ENCODE measurements at places on chromosomes 12 and 14.

DNA sequence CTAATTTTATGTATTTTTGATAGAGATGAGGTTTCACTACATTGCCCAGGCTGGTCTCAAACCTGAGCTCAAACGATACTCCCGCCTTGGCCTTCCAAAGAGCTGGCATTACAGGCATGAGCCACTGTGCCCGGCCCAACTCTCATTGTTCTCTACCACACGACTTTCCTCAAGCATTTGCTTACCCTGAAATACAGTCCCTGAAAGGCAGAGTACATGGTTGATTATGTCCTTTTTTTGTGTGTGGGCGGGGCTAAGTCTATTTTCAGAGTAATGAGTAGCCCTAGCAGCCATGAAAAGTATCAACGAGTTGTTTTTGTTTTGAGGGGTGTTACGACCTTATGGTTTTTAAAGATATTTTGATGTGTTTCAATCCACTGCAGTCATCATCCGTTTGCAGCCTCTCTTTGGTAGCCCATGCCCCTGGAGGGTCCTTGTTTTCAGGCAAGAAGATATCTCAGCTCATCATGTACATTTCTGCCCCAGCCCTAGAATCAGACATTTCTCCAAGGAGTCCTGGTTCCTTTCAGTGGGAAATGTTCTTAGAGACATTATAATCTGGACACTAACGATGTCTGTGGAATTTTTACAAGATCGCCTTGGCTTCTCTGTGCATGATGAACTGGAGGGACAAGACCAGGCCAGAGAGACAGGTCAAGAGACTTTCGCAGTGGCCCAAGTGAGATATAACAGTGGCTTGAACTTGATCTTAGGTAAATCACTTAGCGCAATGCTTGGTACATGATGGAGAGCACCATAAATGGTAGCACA is 8.7 kb downstream of the ACACB start:
- DNase-seq = no peak

DNA sequence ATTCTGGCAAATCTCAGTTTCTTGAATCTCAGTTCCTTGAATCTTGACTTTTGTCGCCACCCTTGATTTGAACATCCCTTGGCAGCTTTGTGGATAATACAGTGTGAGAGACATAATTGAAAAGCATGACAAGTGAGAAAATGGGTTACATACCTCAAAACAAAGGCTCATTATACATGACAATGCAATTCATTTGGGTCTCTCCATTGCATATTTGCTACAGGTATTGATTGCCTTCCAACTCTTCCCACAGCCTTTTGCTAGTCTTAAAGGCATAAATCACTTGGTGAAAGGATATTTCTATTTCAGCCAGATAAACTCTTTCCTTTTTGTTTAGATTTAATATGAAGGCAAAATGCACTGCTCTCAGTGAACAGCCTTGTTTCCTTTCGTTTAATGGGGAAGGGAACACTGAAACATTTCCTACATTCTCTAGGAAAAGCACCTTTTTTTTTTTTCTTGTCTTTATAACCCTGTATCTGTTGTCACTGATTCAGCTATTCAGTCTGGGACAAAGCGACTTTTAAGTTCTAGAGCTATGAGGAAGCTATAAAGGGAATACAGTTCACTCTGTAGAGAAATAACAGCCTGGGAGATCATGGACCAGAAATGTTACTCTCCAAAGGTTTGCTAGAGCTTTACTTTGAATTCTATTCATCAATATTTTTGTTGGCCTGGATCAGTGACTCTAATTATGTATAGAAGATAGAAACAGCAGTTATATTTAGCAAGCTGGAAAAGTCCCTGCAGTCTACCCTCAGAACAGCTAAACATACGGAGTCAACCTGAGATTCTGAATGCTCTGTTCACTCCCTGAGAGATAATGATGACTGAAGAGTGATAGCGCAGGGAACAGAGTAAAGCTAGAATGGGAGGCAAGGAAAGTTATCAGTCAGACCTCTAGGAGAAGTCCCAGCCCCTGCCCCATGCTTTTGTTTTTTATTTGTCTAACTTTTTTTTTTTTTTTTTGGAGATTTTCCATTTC is 311.4 kb downstream of the RGS6 start:
- DNase-seq = no peak

GRCh38 chr12:111942557-111942956 is 70.4 kb downstream of the TMEM116 start:
- no peak for DNase-seq

GRCh38 chr12:68623984-68624383 is 13.3 kb downstream of the RAP1B start:
- DNase-seq = no peak

DNA sequence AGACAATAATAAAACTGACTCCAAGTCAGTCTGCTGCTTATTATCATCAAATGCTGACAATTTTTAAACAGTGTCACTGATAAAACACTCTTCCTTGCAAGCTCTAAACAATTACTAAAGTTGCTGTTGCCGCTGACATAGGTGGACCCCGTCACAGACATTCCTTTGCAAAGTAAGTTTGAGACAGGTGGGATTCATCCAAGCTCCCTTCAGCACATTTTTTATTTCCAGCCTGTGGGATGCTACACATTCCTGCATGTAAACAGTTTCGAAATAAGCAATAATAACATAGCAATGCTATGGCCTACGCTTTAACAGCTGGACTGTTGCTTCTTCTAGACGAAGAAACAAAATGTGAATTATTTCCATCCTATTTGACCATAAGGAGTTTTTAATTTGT is 85.4 kb upstream of the HIF1A start:
- no peak for DNase-seq

GRCh38 chr12:80936353-80936641 is 1.4 kb downstream of the LIN7A start:
- DNase-seq = no peak

DNA sequence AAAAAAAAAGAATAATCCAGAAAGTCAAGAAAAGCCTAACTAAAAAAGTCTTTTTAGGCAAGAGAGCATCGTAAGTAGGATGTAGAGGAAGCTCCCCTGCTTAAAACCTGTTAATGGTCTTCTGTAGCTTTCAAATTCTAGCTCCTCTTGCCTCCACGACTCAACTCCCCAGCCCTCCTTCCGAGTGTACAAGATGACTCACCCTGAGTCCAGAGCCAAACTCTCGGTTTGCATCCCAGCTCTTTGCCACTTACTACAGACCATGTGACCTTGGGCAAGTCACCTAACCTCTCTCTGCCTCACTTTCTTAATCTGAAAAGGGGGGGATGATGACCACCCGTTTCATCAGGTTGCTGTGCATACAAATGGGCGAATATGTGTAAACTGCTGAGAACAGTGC is 460.4 kb downstream of the DPF3 start:
- DNase-seq = no peak

- DNase-seq = no peak
Measured at GRCh38 chr14:29227631-29228030, 461.0 kb downstream of the FOXG1 start.

- peak; percentile 62 for DNase-seq
Measured at GRCh38 chr14:58362798-58363412, 32.8 kb upstream of the TOMM20L start.

GRCh38 chr14:90759370-90760077 is 56.7 kb downstream of the TTC7B start:
- no peak for DNase-seq

DNA sequence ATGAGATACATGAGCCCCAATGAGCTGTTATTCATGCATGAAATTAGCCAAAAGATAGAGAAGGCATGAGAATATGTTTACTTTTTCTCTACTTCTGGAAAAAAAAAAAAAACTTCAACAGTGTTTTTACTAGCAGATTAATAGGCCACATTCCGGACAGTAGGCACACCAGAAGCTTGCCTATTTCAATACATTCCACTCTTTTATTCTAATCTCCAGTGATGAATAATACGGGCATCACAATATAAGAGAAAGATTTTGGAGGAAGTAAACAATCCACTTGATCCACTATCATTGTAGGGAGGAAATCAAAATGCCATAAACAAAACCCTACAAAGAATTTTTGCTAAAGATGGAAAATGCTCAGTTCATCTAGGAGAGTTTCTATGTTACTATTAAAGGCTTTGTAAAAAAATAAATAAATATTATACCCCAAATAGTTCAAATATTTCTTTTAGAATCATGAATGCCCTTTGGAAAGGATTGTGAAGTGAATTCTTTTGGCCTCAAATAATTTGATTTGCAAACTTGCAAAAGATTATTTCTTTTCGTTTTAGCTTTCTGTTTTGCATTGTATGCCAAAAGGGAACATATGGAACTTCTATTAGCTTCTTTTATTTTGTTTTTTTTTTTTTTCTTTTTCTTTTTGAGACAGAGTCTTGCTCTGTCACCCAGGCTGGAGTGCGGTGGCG is 232.6 kb downstream of the EPS8 start:
- no peak for DNase-seq

DNA sequence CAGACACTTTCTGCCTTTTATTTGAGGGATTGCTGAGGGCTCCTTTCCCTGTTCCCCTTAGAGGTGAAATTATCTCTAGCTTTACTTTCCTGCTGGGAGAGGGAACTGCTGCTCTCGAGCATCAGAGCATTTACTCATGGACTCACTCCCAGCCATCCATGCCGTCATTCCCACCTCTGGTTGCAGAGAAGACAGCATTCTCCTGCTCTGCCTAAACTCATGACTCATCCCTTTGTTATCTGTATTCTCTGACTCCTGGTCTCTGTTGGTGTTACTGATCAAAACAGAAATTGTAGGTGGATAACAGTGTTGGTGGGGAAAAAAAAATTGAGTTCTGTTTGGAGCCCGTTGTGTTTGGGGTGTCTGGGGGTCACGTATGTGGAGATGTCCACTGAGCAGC is 159.3 kb downstream of the TTC8 start:
- DNase-seq = no peak

DNA sequence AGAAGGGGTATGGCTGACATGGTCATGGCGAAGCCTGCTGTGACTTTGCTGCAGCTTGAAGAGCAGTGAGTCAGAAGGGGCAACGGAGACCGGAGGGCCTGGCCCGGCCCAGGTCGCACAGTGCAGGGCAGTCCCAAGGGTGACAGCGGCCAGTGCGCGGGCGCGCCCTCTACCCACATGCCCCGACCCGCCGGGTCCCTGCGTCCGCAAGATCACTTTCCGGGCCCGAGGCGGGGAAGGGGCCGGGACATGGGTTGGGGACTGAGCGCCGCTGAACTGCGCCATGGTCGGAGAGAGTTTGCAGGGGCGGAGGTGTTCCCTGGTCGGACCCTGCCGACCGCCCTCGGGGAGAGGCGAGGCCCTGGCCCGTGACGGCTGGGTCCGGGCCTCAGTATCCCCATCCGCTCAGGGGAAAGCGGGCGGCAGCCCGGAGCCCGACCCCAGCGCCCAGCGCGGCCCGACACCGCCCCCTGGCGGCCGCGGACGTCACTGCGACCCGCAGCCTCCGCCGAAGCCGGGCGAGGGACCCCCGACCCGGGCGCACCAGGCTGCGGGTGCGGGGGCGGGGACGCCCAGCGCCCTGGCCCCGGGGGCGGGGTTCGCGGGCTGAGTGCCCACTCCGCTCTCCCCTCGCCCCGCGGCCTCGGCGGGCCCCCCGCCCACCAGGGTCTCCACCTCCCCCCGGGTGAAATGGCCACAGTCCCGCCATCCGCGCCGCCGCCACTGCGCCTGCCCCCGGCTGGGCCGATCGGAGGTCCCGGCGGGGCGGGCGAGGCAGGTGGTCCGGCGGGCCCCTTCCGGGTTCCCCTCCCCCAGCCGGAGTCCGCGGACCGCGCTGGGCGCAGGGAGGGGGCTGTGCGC is 7.2 kb upstream of the ANKRD9 start:
- peak; percentile 17 for DNase-seq

GRCh38 chr12:10690906-10691305 is 17.1 kb upstream of the STYK1 start:
- no peak for DNase-seq

- no peak for DNase-seq
Measured at GRCh38 chr12:94260717-94261116, 112.3 kb downstream of the PLXNC1 start.

- peak; percentile 54 for DNase-seq
Measured at GRCh38 chr12:12723681-12724420, 6.7 kb downstream of the CDKN1B start.

DNA sequence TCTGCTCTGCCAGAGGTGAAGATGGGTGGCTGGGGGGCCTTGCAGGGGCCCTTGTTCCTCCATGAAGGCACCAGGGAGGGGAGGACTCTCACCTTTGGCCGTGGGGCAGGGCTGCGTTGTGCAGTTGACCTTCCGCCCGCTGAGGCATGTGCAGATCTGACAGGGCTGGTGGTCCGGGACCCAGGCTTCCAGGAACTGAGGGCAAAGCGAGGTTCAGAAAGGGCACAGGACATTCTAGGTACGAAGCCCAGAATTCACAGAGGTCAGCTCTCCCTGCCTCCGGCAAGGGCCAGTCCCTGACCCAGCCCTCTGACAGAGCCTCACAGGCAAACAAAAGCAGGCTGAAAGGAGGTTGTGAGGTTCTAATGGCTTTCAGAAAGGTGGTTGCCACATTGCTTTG is 40.4 kb upstream of the ANO2 start:
- DNase-seq = no peak

DNA sequence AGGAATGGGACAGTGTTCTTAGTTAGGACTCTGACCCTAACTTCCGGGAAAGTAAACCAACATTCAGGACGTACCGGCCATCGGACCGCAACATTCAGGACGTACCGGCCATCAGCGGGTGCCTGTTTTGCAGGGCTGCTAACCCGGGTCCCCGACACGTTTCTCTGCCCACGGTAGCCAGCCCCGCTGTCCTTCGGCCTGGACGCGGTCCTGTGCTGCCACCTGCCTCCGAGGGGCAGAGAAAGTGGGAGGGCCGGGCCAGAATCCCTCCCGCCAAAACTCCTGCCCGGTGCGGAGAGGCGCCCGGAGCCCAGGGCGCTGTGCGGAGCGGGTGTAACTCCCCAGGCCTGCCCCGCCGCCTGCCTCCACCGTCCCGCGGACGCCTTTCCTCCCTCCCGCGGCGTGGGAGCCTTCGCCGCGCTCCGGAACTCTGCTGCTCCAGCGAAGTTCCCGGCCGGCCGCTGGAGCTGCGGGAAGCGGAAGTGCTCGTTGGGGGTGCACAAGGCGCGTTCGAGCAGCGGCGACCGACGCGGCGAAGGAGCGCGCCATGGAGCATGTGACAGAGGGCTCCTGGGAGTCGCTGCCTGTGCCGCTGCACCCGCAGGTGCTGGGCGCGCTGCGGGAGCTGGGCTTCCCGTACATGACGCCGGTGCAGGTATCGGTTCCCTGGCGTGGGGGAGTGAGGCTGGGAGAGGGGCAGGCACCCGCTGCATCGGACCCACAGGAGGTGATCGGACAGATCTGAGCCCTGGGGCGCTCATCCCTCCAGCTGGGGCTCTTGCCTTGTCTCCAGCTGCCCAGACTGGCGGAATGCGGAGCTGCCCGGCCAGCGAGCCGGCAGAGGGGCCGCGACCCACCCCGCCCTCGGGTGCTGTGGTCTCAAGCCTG is at the start of gene DDX55:
TSS of gene DDX55 (plus strand) at position 498 of the 888 bp plus-strand sequence. CDS start at position 548, 50 bp downstream.
- DNase-seq = peak; percentile 66

DNA sequence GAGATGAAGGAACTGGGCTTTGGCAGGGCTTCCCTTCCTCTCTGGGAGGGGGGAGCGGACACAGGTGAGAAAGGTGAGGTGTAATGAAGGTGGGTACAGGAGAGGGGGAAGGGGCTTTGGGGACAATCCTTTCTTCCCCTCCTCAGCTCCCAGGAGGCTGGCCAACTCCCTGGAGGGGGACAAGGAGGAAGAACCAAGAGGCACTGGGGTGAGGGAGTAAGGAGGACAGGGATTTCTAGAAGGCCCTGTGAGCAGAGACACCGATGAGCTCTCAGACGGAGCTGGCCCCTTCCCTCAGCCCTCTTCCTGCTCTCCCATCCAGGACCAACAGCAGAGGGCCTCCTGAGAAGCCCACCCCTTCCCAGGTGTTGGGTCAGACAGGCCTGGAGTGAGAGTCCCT is 53.4 kb downstream of the PLEKHG3 start:
- DNase-seq = no peak

Data from NCI-H1105 treated with DMSO at 0.1 percent for 48 hours (cell line).